ENCODE measurements at places on chromosomes 5 and 9.

GRCh38 chr9:90393365-90394152 lies 249.1 kb downstream of the DIRAS2 start:
- DNase-seq = no peak

DNA sequence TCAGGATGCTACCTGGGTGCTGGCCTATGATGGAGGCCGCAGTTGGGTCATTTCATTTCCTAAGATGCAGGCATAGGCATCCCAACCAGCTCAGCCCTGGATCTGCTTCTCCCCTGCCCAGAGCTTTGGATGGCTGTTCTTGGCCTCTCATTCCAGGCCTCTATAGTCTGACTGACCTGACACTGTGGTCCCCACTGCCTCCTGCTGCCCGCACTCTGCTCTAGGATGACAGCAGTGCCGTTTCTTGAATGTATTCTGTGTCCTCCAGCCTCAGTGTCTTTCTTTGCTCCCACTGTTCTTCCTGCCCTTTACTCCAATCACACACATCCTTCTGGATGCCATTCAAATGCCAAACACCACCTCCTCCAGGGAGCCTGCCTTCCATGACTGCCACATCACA lies 235.7 kb downstream of the HSPA4 start:
- no peak for DNase-seq

- DNase-seq = no peak
These were observed 210.3 kb downstream of the FANCC start for GRCh38 chr9:95107001-95107749.

DNA sequence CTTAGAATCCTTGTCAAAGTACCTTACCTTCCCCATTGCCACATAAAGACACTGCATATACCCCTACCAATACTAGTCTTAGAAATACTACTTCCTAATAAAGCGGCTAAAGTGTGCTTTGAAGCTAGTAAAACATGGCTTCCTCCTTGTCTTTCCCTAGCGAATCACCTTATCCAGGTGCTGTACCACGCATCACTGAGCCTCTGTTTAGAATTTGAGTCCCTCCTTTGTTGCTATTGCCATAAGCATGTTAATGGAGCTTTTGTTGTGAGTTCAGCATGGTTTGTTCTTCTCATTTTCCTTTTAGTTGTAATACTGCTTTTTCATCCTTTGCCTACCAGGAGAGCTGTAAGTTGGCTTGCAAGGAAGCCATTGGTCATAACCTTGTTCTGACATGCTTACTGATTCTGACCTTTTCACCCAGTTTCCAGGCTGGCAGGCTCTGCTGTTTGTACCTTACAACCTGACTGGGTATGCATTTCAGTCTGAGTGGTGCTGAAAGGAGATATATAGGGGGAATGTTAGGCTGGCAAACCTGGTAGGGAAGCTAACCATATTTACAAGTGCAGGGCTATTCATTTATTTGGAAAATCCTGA lies 49.8 kb downstream of the LMNB1 start:
- DNase-seq = no peak

- DNase-seq = no peak
These were observed 21.2 kb downstream of the SLC6A3 start for GRCh38 chr5:1423901-1424603.

DNA sequence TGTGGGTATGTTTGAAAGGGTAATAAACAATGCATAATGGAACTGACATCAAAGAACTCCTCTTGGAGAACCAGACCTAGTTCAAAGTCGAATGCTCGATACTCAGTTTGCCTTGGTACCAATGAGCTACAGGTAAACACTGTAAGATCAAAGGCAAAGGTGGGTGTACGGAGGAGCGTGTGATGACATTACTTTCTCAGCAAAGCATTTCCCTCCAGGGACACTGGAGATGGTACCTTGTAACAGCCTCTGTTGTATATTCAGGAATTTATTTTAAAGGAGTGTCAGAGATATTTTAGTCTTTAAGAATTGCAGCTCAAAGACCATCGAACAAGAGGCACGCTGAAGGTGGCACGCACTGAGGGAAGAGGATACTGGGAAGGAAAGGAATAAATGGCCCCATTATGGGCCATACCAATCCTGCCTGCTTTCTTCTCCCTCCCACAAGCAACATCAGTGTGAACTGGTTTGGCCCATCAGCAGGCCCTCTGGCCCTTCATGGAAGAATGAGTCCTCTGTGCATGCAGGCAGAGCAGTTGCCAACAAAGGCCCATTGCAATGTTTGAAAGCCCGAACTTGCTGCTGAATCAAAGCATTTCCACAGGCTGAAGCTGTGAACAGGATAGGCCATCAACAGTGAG lies 410.2 kb downstream of the ACTL7B start:
- no peak for DNase-seq

Measured in activated T-helper 1 cell treated with Interleukin-2 at 50 U/mL for 16 hours (primary cell).